ENCODE measurements at places on chromosomes 13 and 19.

DNA sequence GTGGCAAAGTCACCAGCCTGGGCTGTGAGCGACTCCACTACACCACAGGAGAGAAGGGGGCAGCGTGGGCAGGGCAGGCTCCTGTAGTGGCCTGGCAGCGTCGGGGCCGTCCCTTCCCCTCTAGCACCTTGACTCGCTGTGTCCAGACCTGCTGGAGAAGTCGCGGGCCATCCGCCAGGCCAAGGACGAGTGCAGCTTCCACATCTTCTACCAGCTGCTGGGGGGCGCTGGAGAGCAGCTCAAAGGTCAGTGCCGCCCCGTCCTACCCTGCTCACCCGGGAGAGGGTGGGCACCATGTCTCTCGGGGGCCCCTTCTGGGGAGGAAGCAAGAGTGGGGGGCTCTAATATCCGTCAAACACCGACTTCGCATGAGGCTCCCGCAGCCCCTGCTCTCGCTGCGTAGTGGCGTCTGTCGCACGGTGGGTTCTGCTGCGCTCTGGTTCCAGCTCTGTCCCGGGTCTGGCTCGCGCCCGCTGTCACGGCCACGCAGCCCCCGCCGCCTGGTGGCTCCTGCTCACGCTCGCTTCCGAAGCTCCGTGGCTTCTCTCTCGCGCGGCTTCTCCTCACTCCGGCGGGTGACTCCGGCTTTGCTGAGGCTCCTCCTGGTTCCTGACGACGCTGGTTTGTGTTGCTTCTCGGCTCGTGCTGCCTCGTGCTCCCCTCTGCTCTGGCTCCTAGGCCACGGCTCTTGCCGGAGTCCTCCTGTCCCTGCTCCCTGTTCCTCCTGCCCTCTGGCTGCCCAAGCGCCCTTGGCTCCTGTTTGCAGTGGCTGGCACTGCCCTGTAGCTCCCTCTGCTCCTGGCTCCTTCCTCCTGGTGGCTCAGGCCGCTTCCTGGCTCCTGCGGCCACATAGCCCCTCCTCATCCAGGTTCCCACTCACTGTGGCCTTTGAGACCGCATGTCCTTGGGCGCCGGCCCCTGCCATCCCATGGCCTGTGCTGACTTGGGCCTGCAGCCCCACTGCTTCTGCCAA, 27.2 kb downstream of the MYH14 start:
- DNase-seq = no peak

- no peak for DNase-seq
Measured at GRCh38 chr13:113819731-113820715, 43.9 kb downstream of the GAS6 start.

- no peak for DNase-seq
Measured at GRCh38 chr13:33677215-33677614, 140.7 kb upstream of the RFC3 start.

DNA sequence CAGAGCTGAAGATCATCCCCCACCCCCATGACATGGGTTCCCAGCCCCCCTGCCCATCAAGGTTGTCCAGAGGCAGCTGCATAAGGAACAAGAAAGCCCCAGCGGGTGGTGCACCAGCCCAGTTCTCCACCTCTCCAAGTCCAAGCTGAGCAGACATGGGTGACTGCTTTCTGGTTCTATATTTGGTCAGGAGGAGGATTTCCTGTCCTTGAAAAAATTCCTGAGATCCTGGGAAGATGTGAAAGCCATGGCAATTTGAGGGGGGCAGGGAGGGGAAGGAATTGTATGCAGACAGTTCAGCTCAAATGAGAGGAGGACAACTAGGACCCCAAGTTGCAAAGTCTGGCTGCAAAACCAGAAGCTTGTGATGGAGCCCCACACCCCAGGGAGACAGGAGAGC, 55.4 kb upstream of the ADGRE5 start:
- DNase-seq = no peak

DNA sequence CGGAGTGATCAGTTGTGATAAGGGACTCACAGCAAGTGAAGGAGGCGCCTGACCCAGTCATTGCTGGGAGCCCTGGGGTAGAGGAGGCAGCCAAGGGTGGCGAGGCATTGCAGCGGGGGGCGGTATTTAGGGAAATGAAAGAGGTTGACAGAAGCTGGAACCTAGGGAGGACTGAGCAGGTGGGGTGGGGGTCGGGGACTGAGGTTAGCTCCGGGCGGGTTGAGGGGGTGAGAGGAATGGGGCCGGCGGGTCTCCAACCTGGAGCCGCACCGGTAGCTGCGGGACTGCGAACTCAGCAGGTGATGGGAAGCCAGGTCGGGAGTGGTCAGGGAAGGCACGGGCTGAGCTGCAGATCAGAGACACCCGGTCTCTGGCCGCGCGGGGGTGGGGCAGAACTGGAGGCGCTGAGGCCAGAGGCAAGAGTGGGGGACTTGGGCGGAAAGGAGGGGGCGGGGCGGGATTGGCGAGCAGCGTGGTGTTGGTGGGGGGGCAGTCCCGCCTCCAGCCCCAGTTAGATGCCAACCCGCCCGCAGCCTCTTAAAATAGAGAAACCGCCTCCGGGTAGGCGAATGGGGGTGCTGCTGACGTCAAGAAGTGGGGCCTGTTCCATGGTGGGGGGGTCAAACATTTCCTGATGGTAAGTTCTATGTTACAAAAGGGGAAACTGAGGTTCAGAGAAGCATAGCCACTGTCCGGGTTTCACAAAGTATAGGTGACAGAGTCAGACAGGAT, 1.5 kb downstream of the MAST3 start:
- peak; percentile 72 for DNase-seq

GRCh38 chr13:108225440-108225839, 7.2 kb downstream of the ABHD13 start:
- peak; percentile 67 for DNase-seq

GRCh38 chr13:66312312-66313087, 917.6 kb downstream of the PCDH9 start:
- no peak for DNase-seq

GRCh38 chr19:33405553-33406461, 32.3 kb downstream of the CEBPG start:
- DNase-seq = no peak

- DNase-seq = peak; percentile 59
Measured at GRCh38 chr19:13463296-13463695, 43.0 kb downstream of the CACNA1A start.

DNA sequence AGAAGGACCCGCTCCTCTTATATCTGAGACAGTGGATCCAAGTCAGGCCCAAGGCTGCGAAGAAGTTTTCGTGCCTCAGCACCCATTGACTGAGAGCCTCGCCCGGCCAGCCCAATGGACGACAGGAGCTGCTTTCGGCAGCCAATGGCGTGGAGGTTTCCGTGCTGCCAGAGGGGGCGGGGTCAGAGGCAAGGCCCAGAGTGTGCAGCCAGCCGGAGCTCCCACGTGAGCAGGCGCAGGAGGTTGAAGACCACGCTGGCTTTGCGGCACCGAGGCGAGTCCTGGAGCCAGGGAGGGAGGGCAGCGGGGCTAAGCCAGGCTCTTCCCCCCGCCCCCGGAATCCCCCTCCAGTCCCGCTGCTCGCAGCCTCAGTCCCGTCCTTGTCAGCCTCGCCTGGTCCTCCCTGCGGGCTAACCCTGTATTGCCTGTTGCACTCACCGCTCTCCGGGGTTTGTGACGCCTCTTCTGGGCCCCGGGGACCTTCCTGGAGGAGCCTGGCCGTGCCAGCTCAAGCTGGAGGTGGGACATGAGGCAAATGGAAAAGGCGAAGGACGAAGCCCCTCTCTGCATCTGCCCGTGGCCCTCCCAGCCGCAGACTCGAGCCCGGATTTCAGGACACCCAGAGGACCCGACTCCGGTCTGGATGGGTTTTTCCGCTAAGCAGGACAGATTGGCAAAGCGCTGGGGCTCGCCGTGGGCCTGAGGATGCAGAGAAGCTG, 1.5 kb downstream of the IFNL4 start:
- no peak for DNase-seq

DNA sequence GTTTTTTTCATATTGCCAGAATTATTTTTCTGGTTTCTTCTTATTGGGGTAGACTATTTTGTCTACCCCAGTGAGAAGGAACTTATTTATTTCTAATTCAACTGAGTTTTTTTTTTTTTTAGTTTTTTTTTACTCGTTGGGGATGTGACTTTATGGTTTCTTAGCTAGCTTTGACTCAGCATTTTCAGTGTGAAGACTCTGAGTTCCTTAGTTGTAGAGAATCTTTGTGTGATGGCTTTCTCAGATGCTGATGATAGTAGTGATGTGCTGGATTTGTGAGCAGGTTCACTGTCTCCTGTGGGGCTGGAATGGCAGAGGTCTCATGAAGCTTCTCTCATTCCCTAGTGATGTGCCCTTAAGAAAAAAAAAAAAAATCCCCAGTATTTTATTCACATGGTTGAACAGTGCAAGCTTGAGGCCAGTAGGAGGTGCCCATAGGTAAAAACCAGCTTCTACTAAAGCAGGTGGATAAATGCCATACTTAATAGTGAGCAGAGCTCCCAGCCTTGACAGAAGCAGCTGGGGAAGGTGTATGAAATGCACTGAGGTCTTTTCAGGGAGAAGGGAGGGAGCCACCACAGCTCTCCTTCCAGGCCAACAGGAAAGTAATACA, 106.2 kb upstream of the KLF5 start:
- peak; percentile 12 for DNase-seq

DNA sequence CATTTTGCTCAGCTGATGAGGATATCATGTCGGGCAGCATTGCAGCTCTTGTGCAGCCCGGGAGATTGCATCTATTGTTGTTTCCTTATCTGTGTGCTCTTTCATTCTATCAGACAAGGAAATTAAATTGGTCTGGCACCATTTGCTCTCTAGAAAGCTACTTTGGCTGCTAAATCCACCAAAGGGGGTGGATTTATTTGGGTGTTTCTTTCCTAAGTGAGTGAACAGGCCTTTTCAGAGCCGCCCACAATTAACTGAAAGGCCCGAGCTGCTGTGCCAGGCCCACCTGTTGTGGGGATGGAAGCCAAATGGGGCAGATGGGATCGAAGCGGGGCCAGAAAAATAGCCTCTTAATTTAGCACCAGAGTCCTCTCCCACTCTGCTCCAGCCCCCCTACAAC, 99.4 kb downstream of the DNAJC15 start:
- no peak for DNase-seq

- DNase-seq = peak; percentile 75
Measured at GRCh38 chr13:59677966-59678814, 485.5 kb downstream of the DIAPH3 start.

DNA sequence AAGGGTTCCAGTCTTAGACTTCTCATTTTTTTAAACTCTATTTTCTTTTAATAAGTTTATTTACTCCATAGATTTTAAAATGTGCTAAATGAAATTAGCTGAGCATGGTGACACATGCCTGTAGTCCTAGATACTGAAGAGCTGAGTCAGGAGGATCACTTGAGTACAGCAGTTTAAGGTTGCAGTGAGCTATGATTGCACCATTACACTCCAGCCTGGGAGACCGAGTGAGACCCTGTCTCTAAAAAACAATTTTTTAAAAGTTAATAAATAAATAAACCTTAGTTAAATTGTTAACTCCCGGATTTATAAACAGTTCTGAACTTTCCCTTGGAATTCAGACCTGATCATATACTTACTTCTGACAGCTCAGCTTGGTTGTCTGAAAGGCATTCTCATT, 32.5 kb downstream of the PCDH20 start:
- no peak for DNase-seq

DNA sequence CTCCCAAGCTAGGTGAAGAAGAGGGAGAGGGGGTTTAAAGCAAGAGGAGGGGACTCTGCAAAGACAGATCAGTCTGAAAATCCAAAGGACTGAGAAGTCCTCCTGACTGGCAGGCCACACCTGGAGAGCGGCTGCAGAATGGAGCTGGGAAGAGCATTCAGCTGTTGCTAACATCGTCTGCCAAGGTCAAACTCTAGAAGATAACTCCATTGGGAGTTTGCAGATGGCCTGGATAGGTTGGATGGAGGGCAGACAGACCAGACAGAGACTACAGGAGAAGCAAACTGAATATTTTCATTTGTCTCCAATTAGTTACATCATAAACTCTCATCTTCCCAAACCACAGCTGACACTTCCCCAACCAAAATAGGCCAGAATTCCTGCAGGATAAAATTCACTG, 19.9 kb upstream of the SHISA2 start:
- no peak for DNase-seq

- DNase-seq = peak; percentile 18
Measured at GRCh38 chr19:54316746-54317107, 3.8 kb upstream of the LILRA5 start.

DNA sequence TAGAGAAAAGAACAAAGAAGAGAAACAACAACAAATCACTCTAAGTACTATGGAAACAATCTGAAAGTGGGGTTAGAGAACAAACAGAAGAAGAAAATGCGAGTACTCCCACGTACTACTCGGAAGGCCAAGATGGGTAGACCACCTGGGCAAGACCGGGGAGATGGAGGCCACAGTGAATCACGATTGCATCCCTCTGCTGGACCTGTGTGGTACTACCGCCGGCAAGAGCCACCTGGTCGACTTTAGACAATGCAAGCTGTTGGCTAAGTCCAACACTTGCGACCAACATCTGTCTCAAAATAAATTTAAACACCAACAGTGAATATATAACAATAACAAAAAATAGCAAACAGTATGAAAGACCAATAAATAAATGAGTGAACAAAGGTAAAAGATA, 45.5 kb upstream of the ZNF91 start:
- peak; percentile 9 for DNase-seq

GRCh38 chr19:46813839-46814358, 25.5 kb upstream of the SLC1A5 start:
- no peak for DNase-seq

DNA sequence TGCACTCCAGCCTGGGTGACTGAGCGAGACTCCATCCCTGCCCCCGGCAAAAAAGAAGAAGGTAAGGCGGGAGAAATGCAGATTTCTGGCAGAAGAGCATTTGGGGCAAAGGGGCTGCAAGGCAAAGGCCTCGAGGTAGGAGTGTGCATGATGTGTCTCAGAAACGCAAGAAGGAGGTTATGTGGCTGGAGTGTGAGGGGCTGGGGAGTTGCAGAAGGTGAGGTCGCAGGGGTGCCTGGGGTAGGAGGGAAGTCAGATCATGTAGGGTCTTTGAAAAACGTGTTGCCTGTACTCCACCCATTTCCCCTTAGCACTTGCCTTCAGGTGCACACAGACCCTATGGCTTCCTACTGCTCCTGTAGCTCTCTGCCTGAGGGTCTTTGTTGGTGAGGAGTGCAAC, 29.9 kb downstream of the KCTD15 start:
- DNase-seq = no peak

- no peak for DNase-seq
Measured at GRCh38 chr19:4635754-4636116, 3.6 kb upstream of the TNFAIP8L1 start.

- no peak for DNase-seq
Measured at GRCh38 chr19:3470500-3471128, 9.7 kb downstream of the SMIM24 start.

Measured in hematopoietic multipotent progenitor cell treated with erythropoietin and hydrocortisone succinate and interleukin-3 and kit ligand, for 6 days (in vitro differentiated cells).